NCI-H345 (cell line): ENCODE measurements at places on chromosomes 12 and 14.

DNA sequence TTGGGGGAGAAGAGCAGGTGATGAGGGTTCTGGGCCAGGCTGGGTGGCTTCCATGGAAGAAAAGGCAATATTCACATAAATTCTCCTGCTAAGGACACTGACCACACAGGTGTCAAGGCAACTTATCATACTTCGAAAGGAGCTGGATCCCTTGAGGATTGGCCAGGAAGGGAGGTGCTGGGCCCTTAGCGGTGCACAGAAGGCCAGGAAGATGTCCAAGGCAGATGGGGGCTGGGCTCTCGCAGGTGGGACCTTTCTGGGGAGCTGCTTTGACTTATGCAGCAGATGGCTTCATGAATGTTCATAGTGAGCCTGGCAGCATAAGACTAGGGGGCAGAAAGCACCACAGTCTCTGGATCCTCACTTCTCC lies 3.9 kb downstream of the CD63 start:
- DNase-seq: no peak

DNA sequence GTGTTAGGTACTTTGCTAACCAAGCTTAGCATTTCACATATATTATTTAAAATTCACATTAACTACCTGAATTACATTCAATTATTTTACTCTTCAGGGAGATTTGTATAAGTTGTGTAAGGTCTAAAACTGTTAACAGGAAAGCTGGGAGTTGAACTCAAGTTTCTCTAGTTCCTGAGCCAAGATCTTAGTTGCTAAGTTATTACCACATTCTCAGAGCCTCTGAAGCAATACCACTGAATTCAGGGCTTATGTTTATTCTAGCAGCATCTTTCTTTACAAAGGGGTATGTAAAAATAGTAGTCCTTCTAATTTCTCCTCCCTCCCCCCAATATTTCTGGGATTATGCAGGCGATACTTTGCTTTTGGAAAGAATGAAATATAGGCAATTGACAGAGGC lies 786.8 kb downstream of the DIO2 start:
- DNase-seq: no peak

GRCh38 chr14:99531251-99532096 lies 50.3 kb downstream of the CCNK start:
- peak; percentile 63 for DNase-seq

DNA sequence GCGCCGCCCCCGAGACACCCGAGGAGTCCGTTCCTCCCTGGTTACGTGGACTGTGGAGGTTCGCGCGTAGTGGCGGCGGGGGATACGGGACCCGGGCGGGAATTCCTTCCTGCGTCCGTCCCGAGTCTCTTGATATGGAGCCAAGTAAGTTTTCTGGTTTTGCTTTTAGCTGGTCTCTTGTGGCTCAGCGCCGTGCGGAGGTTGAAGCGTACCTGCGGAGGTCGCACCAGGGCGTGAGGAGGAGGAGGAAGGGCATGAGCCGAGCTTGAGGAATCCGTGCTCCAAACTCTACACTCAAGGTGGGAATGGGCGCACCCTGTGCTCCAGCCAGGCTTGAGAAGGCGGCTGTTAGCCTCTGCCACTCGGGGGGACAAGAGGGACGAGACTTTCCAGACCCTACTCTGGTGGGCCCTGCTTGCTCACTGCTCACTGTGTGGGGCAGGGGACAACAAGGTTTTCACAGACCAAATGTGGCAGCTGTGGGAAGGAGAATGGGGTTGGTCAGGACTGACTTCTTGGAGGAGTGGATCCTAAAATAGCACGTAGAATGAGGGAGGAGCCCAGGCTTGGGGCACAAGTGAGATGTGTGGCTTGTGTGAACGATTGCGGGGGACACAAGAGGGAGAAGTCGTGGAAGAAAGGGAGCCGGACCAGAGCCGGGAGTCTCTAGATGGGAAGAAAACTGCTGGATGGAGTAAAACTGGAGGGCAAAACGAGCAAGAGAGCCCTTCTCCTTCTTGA lies 577 bp downstream of the ATG101 start:
- DNase-seq: no peak

GRCh38 chr12:123943816-123944215 lies 28.8 kb downstream of the CCDC92 start:
- no peak for DNase-seq

GRCh38 chr12:94550964-94551363 lies 91.3 kb upstream of the CEP83 start:
- DNase-seq: no peak

DNA sequence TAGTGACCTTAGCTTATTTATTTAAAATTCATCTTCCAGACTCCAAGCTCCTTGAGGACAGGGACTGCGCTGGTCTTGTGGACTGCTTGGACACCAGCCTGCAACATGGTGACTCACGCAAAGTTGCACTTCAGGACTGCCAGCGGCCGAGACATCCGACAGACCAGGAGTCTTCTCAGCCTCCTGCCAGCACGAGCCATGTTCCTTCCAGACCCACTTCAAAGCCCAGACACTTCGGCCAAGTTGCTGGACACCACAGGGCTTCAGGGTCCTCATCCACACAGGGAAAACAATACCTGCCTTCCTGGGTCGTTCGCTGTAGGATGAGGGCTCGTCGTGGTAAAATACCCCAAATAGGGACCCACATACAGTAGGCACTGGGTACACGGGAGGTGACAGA lies 88.7 kb downstream of the BCL11B start:
- no peak for DNase-seq

DNA sequence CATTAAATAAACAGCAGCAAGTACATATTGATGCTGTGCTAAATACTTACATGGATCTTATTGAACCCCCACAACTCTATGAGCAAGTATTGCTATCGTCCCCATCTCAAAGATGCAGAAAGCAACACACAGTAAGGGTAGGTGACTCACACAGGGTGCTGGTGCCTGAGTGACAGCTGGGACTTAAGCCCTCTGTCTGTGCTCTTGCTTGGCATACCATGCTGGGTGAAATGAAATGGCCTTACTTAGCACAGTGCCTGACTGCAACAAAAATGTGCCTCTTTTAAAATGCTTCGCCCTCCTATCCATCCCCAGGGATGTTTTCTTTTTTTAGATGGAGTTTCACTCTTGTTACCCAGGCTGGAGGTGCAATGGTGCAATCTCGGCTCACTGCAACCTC lies 788 bp downstream of the TEX52 start:
- DNase-seq: no peak

DNA sequence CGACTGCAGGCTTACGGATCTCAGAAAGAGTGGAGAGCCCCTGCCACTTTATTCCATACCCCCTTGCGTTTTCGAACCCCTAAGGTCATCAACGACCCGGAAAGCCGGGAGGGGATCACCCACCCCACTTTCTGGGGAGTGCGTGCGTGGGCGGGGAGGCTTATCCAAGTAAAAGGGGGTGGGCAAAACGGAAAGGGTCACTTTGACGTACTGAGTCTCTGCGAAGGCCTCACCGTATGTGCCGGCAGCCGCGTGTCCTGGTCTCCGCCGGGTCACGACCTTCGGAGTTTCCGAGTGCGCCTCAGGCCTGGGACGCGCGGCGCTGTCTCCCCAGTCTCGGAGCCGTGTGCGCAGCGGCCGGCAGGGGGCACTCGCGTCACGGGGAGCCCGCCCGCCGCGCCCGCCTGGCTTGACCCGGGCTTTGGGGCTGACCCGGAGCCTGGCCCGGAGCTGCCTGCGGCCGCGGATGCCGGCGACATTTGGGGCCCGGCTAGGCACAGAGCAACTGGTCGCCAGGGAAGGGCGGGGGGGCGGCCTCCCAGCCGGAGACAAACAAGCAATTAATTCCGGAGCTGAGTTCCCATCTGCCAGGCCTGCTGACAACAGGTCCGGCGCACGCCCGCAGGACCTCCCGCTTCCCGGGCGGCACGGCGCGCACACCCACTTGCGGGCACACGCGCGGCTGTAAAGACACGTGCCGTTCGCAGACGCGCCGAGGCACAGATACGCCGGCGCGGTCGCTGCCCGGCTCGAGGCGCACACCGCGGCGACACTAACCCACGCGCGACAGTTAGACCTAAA lies 890 bp upstream of the KIF26A start:
- peak; percentile 82 for DNase-seq

DNA sequence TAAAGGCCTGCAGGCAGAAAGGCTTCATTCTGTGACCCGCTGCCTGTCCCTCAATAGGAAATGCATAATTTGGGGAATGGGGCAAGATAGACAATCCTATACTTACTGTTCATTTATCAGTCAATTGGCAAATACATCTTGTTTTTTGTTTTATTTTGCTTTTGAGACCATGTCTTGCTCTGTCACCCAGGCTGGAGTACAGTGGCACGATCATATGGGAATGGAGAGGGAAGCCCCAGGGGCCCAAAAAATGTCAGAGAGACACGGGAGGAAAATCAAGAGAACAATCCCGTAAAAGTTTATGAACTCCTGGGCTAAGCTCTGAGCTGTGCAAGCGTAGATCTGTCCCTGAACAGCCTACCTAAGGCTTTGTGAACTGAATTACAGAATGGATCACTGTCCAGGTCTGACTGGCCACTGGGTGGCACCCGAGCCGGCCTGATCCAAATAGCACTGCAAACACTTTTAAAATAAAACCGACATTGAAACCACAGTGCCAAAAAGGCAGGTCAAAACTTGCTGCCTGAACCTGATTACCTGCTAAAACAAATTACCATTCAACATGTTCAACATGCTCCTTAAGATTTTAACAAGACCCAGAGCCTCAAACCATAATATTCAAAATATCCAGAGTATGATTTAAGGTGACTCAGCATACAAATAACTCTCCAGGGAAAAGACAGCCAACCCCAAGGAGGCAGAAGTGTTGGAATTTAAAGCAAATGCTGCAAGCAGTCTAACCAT lies 11.8 kb downstream of the COPS7A start:
- peak; percentile 38 for DNase-seq

DNA sequence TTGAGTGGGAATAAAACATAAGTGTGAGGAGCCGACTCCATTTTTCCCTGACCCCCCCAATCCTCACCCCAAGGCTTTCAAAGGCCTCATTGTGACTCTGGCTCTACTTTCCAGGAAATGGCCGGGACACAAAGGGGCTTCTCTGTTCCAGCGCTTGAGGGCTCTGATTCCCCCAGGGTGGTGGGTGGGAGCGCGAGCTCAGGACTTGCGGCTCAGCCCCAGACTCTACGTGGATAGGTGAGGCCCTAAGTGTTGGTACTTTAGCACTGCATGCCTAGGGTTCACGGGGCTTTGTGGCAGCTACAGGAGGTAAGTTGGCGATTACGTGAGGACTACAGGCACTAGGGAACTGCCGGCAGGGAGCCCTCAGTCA lies 553 bp downstream of the CNPY2 start:
- no peak for DNase-seq

DNA sequence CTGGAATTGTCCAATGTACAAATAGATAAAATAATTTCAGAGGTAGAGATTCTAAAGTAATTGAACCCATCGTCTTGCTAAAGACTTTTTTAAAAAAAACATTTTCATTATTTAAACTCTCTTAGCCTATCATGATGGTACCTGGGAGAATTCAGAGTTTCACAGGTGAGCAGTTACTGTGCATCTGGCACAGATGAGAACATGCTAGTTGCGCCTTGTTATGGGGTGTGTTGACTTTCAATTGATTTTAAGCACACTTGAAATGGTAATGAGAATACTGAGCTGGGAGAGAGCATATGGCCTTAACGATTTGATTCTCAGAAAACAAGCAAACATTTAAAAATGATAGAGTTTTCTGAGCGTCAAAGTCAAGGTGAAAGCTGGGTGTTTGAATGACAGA lies 66.6 kb downstream of the FLRT2 start:
- DNase-seq: peak; percentile 87

- peak; percentile 45 for DNase-seq
Measured at GRCh38 chr14:44961151-44961553, 595 bp downstream of the KLHL28 start.

DNA sequence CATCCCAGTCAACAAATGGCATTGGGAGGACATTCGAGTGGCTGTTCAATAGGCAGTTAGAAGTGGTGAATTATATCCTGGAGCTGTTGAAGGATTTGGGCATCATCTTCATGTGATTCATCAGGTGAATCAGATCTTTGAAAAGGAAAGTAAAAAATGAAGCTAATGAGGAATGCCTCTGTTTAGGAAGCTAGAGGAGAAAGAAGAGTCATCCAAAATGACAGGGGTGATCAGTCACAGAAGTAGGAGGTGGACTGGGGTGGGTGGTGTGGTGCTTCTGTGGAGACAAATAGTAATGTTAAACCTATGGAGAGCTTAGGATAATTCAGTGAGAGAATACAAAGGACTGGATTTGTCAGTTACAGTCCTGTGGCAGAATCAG lies 32.7 kb downstream of the DIP2B start:
- no peak for DNase-seq

- DNase-seq: no peak
Measured at GRCh38 chr12:91287753-91288152, 105.1 kb upstream of the DCN start.

DNA sequence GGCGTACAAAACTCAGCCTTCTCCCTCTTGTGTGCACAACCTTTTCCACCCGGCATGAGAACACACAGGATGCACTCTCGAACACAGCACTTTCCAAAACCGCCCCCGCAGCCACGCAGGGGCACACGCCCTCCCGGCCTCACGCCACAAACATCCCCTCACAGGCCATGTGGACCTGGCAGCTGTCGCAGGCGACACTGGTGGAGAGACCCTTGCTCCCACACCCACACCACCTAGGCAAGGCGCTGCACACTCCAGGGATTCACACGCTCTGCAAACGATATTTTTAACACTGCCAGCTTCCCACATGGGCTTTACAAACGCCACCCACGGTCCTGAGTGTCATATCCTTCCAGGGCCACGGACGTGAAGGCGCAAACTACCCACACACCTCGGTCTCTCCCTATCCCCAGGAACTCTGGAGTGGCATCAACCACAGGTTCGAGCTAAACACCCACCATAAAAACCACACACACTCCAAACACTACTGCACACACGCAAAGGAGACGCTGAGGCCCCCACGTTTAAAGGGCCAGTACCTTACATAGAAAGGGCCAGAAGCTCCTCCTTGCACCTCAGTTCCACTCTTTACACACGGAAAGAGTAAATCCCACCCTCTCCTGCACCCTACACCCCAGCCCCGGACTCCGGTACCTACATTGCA lies 12.4 kb upstream of the ITGB7 start:
- DNase-seq: no peak

GRCh38 chr12:132429602-132429945 lies 60.4 kb upstream of the FBRSL1 start:
- DNase-seq: peak; percentile 71

GRCh38 chr14:76962303-76962660 lies 66.2 kb downstream of the IRF2BPL start:
- no peak for DNase-seq

DNA sequence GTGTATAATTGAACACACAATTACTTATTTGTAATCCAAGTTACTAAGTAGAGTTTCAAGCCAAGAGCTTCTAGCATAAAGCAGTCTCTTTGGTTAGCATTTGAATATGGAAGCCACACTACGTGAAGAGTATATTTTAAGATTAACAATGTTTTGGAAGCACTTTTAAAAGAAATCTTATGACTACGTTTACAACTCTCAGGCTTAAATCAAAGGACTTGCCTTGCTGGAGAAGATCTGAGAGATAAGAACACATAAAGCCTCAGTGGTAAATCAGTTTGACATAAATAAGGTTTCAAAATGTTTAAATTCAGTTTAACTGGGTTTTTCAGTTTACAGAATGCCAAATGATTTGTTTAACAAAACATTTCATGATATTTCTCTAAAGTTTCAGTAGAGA lies 161.9 kb upstream of the PDE3A start:
- DNase-seq: no peak
